C1 segment of cervical spinal cord (tissue), 14 donors: ENCODE measurements at places on chromosomes 5 and 9.

DNA sequence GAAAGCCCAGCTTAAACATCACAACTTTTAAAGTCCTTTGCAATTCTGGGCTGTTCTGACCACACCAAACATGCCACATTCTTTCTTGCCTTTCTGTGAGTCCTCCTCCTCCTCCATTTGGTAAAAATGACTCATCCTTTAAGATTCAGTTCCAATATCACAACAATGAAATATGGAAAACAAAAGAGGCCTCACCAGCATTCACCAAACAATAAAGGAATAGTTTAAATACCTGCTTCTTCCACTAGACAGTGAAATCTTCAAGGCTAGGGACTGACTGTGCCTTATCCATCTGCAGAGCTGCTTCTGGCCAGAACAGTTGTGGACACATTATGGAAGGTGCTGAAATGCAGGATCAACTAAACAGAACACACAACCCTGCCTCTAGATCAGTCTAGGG, 36.0 kb downstream of the NR6A1 start:
- no peak for DNase-seq

DNA sequence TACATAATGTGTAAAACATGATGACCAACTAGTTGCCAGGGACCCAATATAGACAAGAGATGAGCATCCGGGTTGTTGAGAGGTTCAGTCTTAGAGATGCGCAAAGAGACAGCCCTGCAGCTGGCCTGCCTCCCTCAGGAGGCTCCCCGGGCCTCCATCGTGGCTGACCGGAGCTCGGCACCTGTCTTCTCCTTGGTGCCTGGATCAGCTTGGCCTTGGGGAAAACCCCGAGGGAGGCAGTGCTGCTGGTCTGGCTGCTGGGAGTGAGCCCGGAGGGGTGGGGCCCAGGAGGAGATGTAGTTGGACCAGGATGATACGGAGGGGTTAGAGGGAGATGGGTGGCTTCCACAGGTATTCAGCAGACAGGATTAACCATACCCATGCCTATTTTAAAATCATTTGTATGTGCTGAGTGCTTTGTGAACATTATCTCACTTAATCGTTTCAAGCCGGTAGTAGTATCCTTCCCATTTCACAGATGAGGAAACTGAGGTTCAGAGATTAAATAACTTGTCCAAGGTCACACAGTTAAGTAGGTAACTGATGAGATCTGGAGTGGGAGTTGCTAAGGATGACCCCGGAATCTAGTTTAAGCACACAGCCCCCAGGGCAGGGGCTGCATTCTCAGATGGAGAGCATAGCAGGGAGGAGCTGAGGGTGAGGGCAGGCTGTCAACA, 173.8 kb downstream of the COL23A1 start:
- DNase-seq = no peak

GRCh38 chr9:81532251-81532650, 157.1 kb downstream of the TLE1 start:
- no peak for DNase-seq

DNA sequence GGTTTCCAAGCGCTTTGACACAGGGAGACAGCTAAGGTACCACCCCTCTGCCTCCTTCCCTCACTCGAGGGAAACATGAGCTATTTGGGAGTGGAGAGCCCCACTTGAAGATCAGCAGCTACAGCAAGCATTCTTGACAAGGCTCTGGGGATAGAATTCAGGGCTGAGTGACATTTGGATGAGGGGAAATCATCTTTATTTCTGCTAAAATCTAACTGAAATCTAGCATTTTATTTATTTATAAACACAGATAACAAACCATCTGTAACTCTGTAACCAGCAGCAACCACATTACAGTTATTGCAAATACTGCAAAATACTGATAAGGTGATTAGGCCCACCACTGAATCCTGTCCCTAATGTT, 22.4 kb downstream of the RNF130 start:
- DNase-seq = no peak

- DNase-seq = no peak
Observed at GRCh38 chr5:151195622-151196021, 28.3 kb downstream of the CCDC69 start.

DNA sequence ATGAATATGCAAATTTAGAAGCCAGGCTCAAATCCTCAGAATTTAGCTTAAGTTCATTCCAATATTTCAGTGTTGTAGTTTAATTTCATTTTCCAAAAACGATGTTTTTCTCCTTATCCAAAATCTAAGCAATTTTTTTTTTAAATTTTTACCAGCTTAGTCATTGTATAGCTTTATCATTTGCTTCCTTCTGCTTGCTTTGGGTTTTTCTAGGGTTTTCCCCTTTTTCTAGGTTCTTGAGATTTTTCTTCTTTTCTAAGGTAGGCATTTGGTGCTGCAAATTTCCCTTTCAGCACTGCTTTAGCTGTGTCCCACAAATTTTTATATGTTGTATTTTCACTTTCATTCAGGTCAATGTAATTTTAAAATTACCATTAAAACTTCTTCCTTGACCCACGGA, 34.4 kb upstream of the CCDC112 start:
- no peak for DNase-seq

DNA sequence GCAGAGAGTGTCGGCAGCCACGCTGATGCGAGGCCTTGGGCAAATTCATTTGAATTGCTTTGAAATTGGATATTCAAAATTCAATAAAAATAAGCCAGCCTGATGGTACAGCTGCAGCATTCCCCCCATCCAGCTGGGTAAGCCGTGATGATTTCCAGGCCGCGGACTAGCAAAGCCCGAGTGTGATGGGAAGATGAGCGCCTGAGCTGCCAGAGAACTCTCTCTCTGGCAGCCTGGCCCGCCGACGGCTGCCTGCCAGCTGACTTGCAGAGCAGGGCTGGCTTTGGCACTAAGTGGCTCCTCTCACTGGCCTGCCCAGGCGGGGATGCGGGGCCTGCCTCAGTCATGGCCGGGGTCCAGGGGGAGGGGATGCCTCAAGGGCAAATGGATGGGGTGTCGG, 268.3 kb upstream of the WWC1 start:
- DNase-seq = peak; percentile 63

DNA sequence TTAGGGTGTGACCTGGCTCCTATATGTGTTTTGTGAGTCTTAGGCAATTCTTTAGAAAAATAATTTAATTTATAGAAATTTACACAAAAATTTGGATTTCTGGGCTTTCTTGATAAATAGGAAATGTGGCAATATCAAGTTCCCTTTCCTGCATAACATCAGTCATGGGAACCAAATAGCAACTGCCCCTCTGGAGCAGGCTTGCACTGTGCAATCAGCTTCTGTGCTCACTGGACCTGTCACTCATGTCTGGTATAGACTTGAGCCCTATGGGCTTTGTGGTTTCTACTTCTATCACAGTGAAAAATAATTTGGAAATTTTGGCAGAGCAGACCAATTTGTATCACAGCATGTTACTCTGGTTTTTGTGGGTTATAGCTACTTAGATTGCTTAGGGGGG, 131.7 kb downstream of the ADGRV1 start:
- no peak for DNase-seq

- DNase-seq = no peak
Observed at GRCh38 chr9:110655754-110656641, 12.6 kb upstream of the MUSK start.

DNA sequence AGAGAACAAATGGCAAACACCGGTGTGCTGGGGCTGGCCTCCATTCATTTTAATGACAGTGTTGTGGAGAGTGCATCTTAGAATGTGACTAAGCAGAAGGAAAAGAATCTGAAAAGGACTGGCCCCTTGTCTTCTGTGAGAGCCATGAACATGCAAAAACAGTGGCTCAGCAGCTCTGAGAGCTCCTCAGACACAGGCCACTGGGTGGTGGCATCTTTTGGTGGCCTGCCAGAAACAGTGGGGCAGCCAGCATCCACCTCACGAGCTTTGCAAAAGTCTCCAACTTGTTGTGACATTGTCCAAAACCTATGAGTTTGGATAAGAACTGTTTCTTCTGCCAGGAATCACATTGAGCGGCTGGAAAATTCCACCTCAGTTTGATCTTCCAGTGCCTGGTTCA, 233.4 kb downstream of the NR3C1 start:
- no peak for DNase-seq

- no peak for DNase-seq
Observed at GRCh38 chr9:136776947-136777346, 12.6 kb upstream of the LCN15 start.

DNA sequence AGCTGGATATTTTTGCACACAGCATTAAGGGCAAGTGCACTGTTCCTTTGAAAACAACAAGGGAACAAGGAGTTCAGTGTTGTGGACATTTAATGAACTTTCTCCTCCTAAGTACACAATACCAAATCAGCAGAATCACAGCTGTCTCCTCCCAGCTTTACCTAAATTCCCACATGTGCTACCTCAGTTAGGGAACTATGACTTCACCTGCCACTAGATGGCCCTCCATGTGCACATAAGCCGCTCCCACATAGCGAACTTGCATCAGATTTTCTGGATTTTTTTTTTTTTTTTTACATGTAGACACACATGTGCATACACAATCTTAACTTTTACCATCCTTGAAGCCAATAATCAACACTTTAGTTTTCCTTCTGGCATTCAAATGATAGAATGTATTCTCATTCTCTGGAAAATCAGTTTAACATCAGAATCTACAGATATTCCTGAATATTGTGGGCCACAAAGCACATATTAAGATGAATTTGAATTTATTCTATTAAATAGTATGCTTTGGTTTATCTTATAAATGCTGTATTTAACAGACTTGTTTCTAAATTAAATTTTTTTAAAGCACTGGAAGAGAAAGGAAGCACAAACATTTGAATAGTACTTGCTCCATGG, 123.6 kb downstream of the PALM2AKAP2 start:
- DNase-seq = no peak

GRCh38 chr5:136676685-136677084, 311.3 kb upstream of the TRPC7 start:
- DNase-seq = no peak

DNA sequence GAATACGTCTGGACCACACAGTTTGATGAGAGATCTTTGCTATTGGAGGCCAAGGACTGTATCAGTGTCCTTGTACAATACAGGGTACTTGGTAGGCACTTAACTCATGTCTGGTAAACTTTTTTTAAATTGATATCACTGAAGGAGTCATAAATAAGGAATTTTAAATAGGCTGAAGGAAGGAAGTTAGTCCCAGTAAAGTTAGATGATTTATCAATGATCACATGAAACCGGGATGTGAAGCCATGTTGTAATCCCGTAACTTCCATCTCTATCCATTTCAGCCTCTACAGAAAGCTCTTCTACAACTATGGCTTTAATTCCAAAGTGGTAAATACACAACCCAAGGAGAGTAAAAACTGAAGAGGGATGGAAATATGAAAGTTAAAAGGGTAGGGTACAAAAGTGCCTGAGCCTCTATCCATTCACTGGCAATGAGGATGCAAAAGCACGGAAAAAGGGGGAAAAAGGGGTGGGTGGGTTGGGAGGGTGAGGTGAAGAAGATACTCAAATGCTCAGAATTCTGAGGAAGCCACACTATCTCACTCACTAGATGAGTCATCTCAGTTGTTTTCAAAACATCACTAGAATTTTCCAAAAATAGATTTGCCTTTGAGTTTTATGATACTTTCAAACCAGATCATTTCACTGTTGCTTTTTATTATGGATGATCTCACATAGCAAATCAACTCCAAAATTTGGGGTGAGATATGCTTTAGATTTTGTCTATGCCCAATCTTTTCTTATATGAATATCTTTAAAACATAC, 1053.5 kb downstream of the NR2F1-AS1 start:
- no peak for DNase-seq

DNA sequence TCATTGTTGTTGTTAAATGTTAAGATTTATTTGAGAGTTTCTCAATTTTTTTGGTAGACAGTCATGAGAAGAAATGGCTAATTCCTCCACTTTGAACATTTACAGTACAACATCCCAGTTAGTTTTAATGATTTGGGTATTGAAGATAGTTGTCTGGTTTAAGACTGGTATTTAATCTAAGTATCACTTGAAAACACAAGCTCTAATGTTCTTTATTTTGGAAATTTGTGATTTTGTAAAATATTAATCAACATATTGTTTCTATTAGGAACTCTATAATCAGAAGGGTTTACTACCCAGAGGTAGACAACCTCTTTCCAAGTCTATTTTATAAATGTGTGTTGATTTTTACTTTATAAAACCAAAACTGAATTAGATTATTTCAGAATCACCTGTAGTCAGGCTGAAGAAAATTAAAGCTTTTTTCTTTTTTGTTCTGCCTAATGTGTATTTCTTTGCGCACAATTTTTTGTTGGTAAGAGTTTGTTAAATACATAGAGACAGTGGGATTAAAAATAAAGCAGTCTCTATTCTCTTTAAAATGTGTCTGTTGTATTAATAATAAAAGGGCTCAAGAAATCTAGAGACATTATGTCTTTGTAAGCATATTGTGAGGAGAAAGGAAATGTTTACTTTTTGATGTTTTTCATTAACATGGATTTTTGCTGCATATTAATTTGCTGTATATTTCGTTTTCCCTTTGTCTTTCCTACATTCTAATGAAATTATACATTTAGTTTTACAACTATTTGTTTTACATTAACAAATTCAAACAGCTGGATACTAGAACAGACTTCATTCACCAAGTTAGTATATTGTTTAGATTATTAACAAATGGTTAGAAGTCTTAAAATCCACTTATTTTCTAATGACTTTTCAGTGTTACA, 3.9 kb upstream of the PURA start:
- DNase-seq = no peak

- no peak for DNase-seq
Observed at GRCh38 chr5:158482125-158482524, 617.6 kb downstream of the EBF1 start.

GRCh38 chr9:34964458-34964857, 6.4 kb downstream of the PHF24 start:
- DNase-seq = no peak

DNA sequence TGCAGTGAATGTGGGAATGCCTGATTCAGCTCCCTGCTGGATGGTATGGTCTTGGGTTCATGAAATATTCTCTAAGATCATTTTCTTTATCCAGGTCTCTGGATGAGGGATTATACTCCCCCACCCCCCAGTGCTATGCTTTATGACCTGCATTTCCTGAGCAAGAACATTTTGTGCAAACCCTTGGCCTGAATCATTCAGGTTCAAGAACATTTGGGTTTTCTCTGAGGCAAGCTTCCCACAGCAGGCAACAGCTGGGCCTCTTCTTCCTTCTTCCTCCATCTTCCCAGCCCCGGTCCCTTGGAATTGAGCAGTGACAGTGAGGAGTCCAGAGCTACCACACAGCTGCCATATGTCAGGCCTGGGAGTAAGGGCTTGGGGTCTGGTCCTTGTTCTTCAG, 58.6 kb upstream of the TNFSF15 start:
- DNase-seq = no peak

GRCh38 chr9:114893221-114894010, 37.0 kb downstream of the TNFSF8 start:
- no peak for DNase-seq

DNA sequence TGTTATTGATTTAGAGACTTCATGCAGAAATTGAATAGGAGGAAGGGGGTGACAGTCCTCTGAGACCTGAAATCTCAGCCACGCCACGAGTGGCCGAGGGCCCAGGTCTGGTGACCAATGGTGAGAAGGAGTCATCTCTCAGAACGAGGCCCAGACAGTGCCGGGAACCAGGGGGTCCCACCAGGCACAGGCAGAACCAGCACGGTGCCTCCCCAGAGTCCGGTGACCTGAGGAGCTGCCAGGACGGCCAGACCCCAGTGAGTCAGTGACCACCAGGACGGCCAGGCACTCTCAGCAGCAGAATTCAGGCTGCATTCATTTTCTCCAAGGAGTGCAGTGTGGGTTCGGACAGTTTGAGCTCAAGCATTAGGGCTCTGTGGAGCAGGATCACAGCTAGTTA, 43.8 kb upstream of the NKD2 start:
- DNase-seq = no peak
